ENCODE measurements at places on chromosomes 4 and X.
A peak's percentile ranks its signal among the peaks of the same experiment; 100 is the strongest.

DNA sequence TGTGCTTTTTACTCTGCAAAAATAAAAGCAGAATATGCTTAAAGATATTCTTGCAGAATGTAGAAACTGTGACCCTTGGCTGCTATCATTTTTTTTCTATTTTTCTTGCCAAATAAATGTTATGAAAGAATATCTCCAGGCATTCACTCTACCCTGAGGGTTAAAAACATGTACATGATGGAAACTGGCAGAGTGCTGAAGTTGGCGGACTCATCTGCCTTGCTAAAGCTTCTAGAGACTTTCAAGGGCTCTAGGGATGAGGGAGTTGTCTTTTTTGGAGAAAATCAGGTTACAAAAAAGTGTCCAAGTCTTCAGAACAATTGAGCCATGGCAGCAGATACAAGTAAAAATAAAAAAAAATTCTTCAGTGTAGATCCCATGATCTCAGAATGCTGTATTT, 40.5 kb upstream of the NRK start:
- no peaks in the 10 kb centered on the region for H3K36me3 ChIP-seq
- H3K4me3 ChIP-seq, result no peak overlapping the region
- DNase-seq, result no peak
- no peaks in the 10 kb centered on the region for H3K4me1 ChIP-seq
- H3K27me3 ChIP-seq, result no peaks in the 10 kb centered on the region
- no peak overlapping the region for H3K27ac ChIP-seq

DNA sequence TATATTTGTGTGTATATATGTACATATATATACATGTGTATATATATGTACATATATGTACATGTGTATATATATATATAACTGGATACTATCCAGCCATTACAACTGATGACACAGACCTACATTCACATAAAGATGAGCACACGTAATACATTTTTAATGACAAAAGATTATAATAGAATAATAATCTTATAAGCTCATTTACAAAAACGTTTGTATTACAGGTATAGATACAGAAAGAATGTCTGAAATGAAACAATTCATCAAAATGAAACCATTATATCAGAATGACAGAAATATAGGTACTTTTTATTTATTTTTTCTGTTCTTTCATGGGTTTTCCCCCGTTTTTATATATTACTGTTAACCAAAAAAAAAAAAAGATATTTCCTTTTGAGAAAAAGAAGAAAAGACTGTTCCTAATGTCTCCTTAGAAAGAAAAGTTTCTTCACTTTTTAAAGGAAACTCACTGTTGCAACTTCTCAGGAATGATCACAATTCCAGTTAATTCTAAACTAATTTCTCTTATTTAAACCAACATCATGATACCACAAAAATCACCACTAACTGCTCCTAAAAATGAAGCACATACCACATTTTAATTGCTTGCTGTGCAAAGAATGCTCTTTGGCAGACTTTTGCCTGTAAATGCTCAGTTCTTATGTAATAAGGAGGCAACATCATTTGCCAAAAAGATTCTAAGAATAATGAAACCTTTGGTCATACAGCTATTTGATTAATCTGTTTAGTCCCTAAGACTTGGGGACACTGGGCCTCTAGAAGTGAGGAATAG, 18.9 kb downstream of the LEF1 start:
- H3K27ac ChIP-seq, result no peak overlapping the region
- DNase-seq, result no peak
- peaks cover 4% of the 10 kb centered on the region for H3K27me3 ChIP-seq

GRCh38 chrX:153628665-153629064, 18.3 kb upstream of the DUSP9 start:
- DNase-seq, result peak; percentile 16
- H3K36me3 ChIP-seq, result no peaks in the 10 kb centered on the region
- no peaks in the 10 kb centered on the region for H3K4me1 ChIP-seq
- H3K4me3 ChIP-seq, result no peak overlapping the region
- no peak overlapping the region for H3K27ac ChIP-seq

GRCh38 chr4:1928356-1929239, 57.4 kb downstream of the NSD2 start:
- H3K4me1 ChIP-seq, result no peaks in the 10 kb centered on the region
- no peak overlapping the region for H3K27ac ChIP-seq
- H3K27me3 ChIP-seq, result no peaks in the 10 kb centered on the region
- H3K4me3 ChIP-seq, result no peak overlapping the region

DNA sequence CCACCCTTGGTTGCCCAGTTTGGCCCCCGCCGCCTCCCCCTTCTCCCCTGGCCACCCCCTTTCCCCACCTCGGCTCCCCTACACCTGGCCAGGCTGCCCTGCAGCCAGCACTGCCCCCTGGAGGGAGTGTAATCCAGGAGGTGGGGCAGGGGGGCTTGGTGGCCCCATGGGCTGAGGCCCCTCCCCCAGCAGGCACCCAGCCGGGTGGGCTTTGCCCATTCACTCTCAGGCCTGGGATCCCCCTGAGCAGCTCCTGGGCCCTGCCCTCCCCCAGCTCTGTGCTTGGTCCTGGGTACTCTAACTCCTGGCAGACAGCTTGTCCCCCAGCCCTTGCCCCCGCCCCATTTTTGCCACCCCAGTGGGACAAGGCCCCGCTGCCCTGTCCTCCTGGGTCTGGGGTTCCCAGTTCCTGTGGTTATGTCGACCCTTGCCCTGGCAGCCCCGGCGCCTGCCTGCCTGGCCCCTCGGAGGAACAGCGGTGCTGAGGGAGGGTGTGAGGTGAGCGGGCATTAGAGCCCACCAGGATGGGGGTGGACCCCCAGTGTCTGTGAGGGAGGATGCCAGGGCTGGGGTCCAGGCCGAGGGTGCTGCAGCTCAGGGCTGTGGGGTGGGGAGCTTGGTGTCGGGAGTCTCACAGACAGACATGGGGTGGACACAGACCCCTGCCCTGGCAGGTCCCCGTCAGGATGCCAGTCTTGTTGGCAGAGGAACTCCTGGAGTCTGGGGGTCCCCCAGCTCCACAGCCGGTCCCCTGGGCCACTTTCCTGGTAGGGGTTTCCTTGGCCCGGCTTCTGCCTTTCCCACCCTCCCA, 10.2 kb downstream of the NAT8L start:
- H3K27ac ChIP-seq, result no peak overlapping the region
- H3K36me3 ChIP-seq, result no peaks in the 10 kb centered on the region
- peak; percentile 46 for DNase-seq
- no peaks in the 10 kb centered on the region for H3K4me1 ChIP-seq
- no peak overlapping the region for H3K4me3 ChIP-seq

DNA sequence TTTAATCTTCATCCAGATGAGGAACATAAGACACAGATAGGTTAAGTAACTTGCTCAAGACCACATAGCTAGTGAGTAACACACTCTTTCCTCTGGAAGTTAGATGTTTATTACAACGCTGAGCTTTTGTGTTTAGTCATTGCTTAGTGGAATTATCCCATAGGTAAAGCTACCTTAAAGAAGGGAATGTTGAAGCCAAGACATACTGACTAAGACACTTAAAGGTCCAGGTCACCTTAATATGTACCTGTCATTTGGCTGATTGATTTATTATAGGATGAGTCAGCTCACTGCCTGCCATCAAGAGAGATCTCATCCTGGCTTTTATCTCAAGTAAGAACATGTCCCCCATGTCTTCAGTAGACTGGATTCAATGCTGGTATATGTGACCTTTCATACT, 53.4 kb downstream of the KDR start:
- H3K27me3 ChIP-seq, result no peaks in the 10 kb centered on the region
- H3K36me3 ChIP-seq, result no peaks in the 10 kb centered on the region
- no peak overlapping the region for H3K4me3 ChIP-seq
- no peak for DNase-seq
- no peak overlapping the region for H3K27ac ChIP-seq

DNA sequence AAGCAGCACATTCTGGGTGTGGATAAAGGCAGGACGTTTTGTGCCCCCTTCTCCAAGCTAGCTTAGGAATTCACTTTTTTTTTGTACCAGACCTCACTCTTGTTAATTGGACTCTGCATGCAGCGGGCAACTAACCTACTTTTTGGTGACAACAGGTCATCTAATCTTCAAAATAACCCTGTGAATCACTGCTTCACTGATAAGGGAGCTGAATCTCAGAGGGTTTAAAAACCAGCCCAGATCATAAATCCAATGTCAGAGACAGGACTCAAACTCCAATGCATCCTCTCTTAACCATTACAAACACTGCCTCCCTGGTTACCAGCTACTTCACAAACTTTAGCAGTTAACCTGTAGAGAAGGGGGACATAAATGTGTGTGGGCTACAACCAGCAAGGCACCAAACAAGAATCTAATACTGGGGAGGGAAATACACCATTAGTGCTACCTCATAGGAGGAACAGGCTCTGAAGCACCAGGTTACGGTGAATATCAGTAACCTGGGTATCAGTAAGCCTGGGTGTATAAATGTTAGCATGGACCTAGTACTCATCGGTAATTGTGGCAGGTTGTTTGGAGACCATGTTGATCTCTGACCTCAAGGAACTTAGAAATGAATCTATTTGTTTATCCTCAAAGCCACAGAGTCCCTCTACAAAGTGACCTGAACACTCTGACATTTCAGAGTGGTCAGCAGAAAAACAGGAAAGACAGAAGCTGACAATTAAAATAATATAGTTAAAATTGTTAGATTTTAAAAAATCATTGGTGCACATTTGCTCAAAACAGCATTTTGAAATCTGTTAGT, 2.6 kb downstream of the TIFA start:
- no peak overlapping the region for H3K4me3 ChIP-seq
- no peak for DNase-seq
- H3K27ac ChIP-seq, result no peak overlapping the region
- H3K27me3 ChIP-seq, result no peaks in the 10 kb centered on the region
- peaks cover 2% of the 10 kb centered on the region for H3K36me3 ChIP-seq

DNA sequence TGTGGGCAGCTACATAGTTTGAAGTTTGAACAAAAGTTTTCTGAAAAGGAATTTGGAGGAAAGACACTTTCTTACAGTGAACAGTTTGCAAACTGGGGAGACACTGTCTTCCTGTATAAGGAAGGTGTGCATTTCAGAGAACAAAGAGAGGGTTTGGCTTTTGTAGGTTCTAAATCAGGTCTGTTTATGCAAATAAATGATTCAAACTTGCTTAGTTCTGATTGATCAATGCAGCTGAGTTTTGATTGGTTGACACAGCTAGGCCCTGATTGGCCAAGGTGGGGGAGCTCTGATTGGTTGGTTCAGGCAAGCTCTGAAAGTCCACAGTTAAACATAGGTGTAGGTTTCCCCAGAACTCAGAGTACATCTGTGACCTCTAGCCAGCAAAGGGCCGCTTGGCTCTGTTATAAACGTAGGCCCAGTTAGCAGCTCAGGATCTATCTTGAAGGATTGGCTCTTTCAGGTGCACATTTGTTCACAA, 63.0 kb upstream of the ENPP6 start:
- no peaks in the 10 kb centered on the region for H3K27me3 ChIP-seq
- no peak overlapping the region for H3K4me3 ChIP-seq
- no peak for DNase-seq
- H3K27ac ChIP-seq, result no peak overlapping the region
- no peaks in the 10 kb centered on the region for H3K36me3 ChIP-seq

- 0 out of 2 replicates have a peak, but pooled peaks cover 2% of the 10 kb centered on the region for H3K36me3 ChIP-seq
- no peak overlapping the region for H3K27ac ChIP-seq
- peaks cover 4% of the 10 kb centered on the region for H3K4me1 ChIP-seq
- peak overlapping the region; percentile 77 for H3K4me3 ChIP-seq
These were observed 1.8 kb upstream of the CUL4B start for GRCh38 chrX:120562569-120562926.

All from SK-N-SH (cell line).